Activated T-helper 2 cell treated with anti-CD3 and anti-CD28 coated beads, Interferon-gamma antibody, Interleukin-2, Interleukin-4, amounts not matched to agents 10 μg/mL and 5 μg/mL and 100 μg/mL, durations not matched to agents 14 hours and 24 hours and 36 hours (primary cell): ENCODE measurements at places on chromosomes 3 and 15. TPM values are rescaled to one million over a fixed set of nuclear protein-coding genes. Genes with fewer than 3 reads are reported as not detected.

DNA sequence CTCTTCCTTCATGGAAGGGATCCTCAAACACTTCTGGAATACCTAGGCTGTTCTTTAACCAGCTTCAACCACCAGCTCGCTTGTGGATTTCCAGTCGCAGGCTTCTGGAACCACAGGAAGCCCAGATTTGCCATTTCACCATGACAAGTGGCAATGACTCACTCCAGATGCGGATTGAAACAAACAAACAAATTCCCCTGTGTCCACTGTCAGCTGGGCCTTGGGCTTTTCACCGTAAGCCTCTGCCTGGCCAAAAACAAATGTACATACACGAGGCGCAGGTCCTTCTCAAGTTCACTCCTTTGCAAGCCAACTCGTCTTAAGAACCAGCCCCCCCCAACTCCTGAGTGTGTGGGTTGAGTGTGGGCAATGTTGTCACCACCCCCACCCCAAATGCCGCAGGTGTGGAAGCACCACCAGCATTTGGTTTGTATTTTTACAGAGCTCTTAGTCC, 8.8 kb downstream of the BCL6 start:
- no peak for DNase-seq

GRCh38 chr3:182384221-182384620, 409.1 kb upstream of the ATP11B start:
- no peak for DNase-seq

Gene SPSB4
- total RNA-seq: not detected in 2 replicates

Gene RARRES1
- 0.21 and 0.64 TPM in 2 replicates for total RNA-seq

GRCh38 chr3:157982359-157982758, 123.9 kb downstream of the SHOX2 start:
- no peak for DNase-seq

Gene KCNMB3
- 0.28 and 0.52 TPM in 2 replicates for total RNA-seq

Gene KLF15
- total RNA-seq: 0.14 and 0.30 TPM in 2 replicates

DNA sequence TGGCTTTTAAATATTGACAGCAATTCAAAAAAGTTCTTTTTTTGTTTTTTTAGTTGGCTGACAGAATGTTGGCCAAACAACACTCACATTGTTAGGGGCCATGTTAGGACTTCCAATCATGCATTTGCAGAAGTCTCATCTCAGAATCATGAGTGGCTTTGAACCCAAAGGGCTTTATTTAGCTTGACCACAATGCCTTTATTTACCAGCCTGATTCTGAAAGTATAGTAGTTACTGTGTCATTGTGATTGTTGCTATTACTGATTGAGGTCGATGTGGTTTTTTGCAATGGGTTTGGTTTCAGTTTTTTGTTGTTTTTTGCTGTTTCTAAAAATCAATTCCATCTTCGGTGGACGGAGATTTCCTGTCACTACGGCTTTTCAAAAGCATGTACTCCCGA, 7.2 kb downstream of the GLDN start:
- DNase-seq: no peak

- DNase-seq: no peak
Observed at GRCh38 chr3:78621061-78621716, 1146.6 kb downstream of the ROBO1 start.

DNA sequence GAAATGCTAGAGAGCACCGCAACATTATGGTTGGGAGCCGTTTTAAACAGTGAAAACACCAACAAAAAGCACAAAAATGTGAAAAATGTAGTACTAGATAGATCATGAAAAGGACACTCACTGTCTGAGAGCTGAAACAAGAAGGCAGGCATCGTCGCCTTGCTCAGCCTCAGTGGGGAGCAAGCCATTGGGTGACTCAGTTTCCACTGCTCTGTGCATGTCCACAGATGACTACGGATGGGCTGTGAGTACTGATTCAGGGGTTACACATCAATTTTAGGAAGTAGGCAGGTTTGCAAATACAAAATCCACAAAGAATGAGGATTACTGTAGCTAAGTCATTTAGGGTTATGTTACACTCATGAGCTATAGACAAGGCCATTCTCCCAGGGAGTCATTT, 10.8 kb downstream of the NOX5 start:
- DNase-seq: no peak

GRCh38 chr3:125121246-125122010, 65.6 kb upstream of the HEG1 start:
- no peak for DNase-seq

- no peak for DNase-seq
Observed at GRCh38 chr3:190252080-190252479, 70.2 kb downstream of the CLDN1 start.

GRCh38 chr3:195080571-195081151, 190.3 kb downstream of the XXYLT1 start:
- DNase-seq: no peak
